ENCODE measurements at places on chromosomes 5 and 9.

DNA sequence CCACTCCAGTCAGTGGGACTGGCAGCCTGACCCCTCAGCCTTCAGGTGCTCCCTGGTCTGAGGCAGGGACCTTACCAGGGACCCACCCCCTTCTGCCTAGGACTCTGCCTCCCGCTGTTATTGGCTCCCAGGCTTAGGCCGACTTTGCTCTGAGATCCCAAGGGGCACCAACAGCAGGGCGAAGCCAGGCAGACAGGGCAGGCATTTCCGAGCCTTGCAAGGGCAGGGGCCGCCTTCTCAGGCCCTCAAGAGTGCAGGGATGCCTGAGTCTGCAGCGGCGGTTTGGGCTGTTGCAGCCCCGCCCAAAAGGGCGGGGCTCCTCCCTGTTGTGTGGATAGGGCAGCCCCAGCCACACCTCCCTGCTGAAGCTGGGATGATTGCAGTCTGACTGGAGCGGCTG lies 644.6 kb downstream of the PRR16 start:
- DNase-seq = no peak

DNA sequence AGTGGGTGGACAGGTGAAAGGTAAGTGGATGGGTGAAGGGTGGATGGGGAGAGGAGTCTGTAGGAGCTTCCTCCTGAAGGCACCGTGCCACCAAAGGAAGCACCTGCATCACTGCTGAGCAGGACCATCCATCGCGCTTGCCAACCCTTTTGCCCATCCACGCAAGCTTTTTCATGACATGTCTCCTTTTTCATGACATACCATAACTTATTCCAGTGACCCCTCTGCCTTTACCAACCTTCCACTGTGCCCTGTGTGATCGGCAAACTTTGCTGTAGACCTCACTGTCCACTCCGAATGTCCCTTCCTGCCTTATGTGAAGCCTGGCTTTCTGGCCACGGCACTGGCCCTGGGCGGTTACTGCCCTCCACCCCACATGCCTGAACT lies 13.4 kb downstream of the FLT4 start:
- no peak for DNase-seq

DNA sequence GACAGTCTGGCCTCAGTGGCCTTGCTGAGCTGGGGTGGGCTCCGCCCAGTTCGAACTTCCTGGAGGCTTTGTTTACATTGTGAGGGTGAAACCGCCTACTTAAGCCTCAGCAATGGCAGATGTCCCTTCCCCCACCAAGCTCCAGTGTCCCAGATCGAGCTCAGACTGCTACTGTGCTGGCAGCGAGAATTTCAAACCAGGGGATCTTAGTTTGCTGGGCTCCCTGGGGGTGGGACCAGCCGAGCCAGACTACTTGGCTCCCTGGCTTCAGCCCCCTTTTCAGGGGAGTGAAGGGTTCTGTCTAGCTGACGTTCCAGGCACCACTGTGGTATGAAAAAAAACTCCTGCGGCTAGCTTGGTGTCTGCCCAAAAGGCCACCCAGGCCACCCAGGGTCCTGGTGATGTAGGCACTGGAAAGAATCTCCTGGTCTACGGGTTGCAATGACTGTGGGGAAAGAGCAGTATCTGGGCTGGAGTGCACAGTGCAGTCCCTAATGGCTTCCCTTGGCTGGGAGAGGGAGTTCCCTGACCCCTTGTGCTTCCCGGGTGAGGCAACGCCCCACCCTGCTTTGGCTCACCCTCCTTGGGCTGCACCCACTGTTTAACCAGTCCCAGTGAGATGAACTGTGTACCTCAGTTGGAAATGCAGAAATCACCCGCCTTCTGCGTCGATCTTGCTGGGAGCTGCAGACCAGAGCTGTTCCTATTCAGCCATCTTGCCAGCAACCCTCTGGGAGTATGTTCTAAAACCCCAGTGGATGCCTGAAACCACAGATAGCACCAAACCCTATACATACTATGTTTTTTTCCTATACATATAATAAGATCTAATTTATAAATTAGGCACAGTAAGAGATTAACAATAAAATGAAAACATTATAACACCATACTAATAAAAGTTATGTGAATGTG lies 95.5 kb downstream of the TMEM161B start:
- DNase-seq = no peak

GRCh38 chr5:102796009-102796408 lies 40.9 kb downstream of the PAM start:
- no peak for DNase-seq

GRCh38 chr9:84349671-84350070 lies 9.1 kb upstream of the SLC28A3 start:
- DNase-seq = no peak

DNA sequence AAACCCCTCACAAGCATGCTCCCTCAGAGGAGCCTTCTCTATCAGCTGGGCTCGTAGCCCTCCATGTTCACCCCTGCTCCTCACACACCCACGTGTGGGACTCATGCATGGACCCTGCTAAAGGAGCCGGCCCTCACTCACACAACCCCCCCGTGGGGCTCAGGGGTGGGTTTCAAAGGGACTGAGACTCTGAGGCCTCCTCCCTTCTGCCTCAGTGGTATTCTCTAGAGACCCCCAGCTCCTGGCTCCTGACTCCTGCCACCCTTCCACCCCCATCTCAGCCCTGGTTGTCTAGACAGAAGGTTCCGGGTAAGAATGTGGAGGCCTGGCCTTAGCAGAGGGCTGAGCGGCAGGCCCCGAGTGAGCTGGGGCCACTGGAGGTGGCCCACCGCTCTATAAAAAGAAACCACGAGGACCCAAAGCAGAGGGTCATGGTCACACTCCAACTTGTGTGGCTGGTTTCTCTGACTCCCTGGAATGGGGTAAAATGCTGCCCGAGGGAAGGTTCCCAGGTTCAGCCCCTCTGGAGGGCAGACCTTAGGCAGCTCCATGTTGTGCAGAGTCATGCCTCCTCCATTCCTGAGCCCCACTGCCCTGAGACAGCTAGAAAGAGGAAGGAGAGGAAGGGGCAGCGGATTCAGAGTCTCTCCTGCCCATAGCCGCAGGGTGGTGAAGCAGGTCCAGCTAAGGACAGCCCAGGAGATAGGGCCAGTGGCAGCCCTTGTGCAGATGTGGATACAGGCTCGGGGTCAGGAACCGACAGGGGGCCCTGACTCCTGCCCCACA lies 10.8 kb downstream of the SEPTIN8 start:
- no peak for DNase-seq

DNA sequence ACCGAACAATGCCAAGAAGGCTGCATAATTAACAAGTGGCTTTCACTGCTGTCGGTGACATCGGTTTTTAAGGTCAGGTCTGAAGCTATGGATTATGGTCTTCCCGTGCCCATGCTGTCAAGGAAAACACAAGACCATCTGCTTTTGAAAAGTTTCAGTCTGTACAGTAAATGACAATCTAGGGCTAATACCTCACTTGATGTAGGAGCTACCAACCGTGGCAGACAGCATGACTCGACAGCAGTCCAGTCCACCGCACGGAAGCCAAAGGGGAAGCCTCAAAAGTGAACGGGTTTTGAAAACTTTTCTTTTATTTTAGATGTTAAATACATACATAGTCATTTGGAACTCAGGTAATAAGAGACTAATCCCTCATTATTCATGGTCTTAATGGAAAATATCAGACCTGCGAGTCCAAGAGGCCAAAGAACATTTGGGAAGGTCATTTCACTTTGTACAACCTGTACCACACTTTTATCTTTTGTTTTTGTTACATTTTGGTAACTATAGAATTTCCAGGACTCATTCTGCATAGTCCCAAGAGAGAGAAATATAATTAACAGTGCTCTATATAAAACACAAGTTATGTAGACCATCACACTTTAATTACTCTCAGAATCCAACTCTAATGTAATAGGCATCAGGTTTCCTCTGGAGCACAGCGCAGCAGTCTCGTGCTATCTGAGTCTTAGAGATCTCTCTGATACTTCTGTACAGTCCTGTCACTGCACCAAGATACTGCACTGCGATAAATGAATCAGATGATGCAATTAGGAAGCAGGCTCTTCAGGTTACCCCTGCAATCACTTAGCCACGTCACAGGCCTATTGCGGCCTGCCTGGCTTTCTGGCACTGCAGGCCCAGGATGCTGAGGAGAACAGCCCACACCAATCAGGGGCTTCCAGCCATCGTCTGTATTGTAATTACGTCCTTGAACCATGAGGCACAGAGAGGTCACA lies 184.9 kb downstream of the FANCC start:
- no peak for DNase-seq

DNA sequence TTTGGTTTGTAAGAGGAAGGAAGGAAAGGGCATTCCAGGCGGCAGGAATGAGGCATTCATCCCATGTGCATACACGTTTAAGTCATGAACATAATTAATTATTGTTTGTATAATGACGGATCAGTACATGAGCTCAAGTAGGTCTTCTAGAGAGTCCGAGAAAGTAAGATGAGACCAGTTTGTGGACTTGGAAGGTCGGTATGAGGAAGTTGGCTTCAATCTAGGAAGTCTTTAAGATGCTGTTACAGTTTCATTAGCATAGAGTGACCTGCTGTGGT lies 2.1 kb downstream of the GTF3C4 start:
- no peak for DNase-seq

DNA sequence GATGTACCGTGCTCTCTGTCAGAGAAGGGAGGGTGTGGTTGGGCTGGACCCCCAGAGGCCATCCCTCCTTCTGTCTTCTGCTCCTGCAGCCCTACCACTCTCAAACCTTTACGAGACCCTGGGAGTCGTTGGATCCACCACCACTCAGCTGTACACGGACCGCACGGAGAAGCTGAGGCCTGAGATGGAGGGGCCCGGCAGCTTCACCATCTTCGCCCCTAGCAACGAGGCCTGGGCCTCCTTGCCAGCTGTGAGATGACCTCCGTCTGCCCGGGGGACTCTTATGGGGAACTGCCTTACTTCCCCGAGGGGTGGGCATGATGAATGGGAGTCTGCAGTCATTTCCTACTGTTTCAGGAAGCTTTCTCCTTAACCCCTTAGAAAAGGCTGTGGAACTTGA lies 17.5 kb downstream of the TGFBI start:
- DNase-seq = no peak

- DNase-seq = no peak
Observed at GRCh38 chr5:113197456-113198200, 221.0 kb downstream of the DCP2 start.

GRCh38 chr5:127492854-127493738 lies 24.3 kb upstream of the PRRC1 start:
- no peak for DNase-seq

DNA sequence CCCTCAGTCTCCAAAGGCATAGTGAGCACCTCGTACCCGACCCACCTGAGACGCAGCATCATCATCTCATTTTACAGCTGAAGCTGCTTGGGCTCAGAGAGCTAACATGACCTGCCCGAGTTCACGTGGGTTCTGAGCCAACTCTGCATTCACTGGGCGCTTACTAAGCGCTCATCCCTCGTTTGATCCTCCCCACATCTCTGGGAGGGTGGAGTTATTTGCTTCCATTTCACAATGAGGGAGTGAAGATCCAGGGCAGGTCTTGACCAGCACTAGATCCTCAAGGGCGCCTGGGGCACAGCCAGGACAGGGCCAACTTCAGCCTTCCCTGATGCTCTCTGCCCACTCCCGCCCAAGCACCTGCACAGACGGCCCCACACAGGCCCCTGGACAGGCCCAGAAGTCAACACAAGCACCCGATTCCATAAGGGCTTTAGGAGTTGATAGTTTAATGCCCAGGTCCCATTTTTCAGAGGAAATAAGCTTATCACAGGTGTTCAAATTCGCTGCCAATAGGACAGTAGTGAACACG lies 80.8 kb downstream of the HRH2 start:
- DNase-seq = no peak

DNA sequence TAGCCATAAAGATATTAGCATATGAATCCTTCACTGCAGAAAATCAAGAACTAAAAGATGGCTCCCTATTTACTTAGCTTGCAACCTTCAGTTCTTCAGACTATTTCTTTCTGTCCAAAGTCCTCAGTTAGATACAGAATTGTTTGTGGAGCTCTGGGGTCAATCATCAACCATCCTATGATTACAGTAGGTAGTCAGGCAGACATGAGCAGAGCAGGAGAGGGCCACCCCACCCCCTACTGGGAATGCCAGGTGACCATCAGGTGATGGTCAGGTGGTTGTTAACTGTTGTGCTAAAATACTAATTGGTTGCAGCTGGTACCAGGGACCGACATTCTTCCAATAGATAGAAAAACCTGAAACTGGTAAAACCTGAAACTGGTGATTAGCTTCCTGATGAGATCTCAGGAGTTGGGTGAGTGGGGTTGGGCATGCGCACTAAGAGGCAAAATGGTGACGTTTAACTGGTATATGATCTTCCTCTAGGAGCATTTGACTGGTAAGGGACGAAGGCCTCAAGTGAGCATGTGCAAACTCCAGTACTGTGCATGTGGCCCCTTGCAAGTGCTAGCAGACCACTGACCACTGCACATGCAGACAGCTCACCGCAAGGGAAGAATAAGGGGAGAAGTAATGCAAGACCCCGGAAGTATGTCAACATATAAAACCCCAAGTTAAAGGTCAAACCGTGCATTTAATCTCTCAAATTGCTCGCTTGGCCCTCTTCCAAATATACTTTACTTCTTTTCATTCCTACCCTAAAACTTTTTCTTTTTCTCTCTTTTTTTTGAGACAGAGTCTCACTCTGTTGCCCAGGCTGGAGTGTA lies 13.6 kb downstream of the C9orf57 start:
- no peak for DNase-seq

DNA sequence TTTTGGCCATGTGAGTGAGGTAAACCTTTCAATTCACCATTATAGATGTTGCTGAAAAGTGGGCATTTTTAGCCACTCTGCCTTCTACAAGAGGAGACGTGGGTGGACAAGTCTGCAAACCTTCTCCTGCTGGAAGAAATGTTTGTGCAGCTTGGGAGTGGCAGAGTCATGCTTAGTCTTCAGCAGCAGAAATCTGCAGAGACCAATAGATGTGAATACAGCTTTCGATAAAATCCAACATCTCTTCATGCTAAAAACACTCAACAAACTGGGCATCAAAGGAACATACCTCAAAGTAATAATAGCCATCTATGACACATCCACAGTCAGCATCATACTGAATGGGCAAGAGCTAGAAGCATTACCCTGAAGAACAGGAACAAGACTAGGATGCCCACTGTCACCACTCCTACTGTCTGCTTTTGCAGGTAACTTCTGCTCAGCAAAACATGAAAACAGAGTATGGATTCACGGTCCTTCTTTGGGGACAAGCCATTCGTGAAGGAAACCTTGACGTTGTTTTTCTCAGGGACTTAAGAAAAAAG lies 91.3 kb downstream of the RALGPS1 start:
- no peak for DNase-seq

DNA sequence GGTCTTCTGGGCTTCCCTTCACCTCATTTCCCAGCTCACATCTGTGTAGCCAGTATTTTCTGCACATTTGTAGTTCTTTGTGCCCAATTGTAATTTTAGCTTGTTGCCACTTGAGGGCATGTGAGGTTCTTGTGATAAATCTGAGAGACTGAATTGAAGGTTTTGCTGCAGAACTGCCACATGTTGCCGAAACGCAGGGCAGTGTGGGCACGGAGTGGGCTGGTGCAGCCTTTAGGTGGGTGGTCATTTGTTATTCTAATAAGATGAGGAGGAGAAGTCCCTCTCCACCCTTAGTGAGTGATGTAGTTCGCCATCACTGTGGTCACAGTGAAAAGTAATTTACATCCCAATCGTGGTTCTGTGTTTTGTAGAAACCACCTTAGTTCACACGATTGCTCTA lies 21.2 kb downstream of the OTULIN start:
- DNase-seq = no peak

GRCh38 chr9:133879615-133880014 lies 112.5 kb downstream of the VAV2 start:
- no peak for DNase-seq

- DNase-seq = no peak
Observed at GRCh38 chr9:16543686-16544085, 326.8 kb downstream of the BNC2 start.
